ENCODE measurements at places on chromosomes 12 and 14. TPM values are rescaled to one million over a fixed set of nuclear protein-coding genes. Genes with fewer than 3 reads are reported as not detected.

- DNase-seq, result peak; percentile 97
Observed at GRCh38 chr14:80930836-80931389, 10.6 kb downstream of the CEP128 start.

GRCh38 chr12:89706986-89707702 lies 1.5 kb downstream of the ATP2B1 start:
- peak; percentile 44 for DNase-seq

- no peak for DNase-seq
Observed at GRCh38 chr14:64566651-64567122, 16.9 kb downstream of the PPP1R36 start.

EFS gene
- total RNA-seq, result 7.8 TPM

- DNase-seq, result no peak
Observed at GRCh38 chr12:131963381-131963780, 13.6 kb downstream of the EP400 start.

- DNase-seq, result peak; percentile 38
Observed at GRCh38 chr12:56761812-56762211, 1.3 kb upstream of the HSD17B6 start.

GRCh38 chr12:8045952-8046944 lies 13.7 kb downstream of the FOXJ2 start:
- DNase-seq, result peak; percentile 87

Data from fibroblast of villous mesenchyme (primary cell).